ENCODE measurements at places on chromosomes 4 and X. TPM values are rescaled to one million over a fixed set of nuclear protein-coding genes. Genes with fewer than 3 reads are reported as not detected.
A peak's percentile ranks its signal among the peaks of the same experiment; 100 is the strongest.

GRCh38 chr4:162700815-162701361 is 465.8 kb downstream of the NAF1 start:
- H3K36me3 ChIP-seq = no peaks in the 10 kb centered on the region
- no peak overlapping the region for H3K4me3 ChIP-seq
- no peak overlapping the region for H3K27ac ChIP-seq
- H3K4me1 ChIP-seq = peaks cover 3% of the 10 kb centered on the region
- H3K27me3 ChIP-seq = no peaks in the 10 kb centered on the region

DNA sequence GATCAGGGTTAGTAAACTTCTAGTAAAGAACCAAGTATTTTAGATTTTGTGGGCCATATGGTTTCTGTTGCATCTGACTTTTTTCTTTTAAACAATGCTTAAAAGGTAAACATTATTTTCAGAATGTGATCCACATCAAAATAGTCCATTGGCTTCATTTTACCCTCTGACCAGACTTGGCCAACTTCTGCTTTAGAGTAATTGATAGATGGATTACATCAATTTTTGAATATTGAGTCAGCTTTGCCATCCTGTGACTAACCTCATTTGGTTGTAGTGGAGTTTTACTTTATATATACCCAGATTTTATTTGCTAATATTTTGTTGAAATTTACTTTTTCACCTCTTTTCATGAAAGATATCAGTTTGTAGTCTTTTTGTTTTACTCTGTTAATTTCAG is 559.8 kb downstream of the TLL1 start:
- DNase-seq = no peak
- no peaks in the 10 kb centered on the region for H3K36me3 ChIP-seq
- no peak overlapping the region for H3K27ac ChIP-seq
- H3K4me3 ChIP-seq = no peak overlapping the region

GRCh38 chr4:33722254-33722653 is 2522.1 kb downstream of the ARAP2 start:
- H3K36me3 ChIP-seq = no peaks in the 10 kb centered on the region
- H3K4me3 ChIP-seq = no peak overlapping the region
- H3K27me3 ChIP-seq = no peaks in the 10 kb centered on the region
- H3K27ac ChIP-seq = no peak overlapping the region

GRCh38 chr4:147638365-147638764 is 21.2 kb downstream of the TMEM184C start:
- H3K36me3 ChIP-seq = peaks cover 67% of the 10 kb centered on the region
- H3K27ac ChIP-seq = no peak overlapping the region
- no peak overlapping the region for H3K4me3 ChIP-seq
- H3K27me3 ChIP-seq = no peaks in the 10 kb centered on the region

- H3K27ac ChIP-seq = no peak overlapping the region
- peak overlapping the region; percentile 45 for H3K4me3 ChIP-seq
- H3K4me1 ChIP-seq = peaks cover 11% of the 10 kb centered on the region
- peak; percentile 79 for DNase-seq
- H3K27me3 ChIP-seq = no peaks in the 10 kb centered on the region
Observed at GRCh38 chr4:114924311-114924710, 189.1 kb downstream of the NDST4 start.

- H3K4me1 ChIP-seq = no peaks in the 10 kb centered on the region
- H3K4me3 ChIP-seq = peak overlapping the region; percentile 95
- peaks cover 11% of the 10 kb centered on the region for H3K36me3 ChIP-seq
- peaks cover 25% of the 10 kb centered on the region for H3K27me3 ChIP-seq
- peak overlapping the region; percentile 78 for H3K27ac ChIP-seq
- no peak for DNase-seq
Observed at GRCh38 chr4:105472871-105473323, 965 bp downstream of the PPA2 start.

DNA sequence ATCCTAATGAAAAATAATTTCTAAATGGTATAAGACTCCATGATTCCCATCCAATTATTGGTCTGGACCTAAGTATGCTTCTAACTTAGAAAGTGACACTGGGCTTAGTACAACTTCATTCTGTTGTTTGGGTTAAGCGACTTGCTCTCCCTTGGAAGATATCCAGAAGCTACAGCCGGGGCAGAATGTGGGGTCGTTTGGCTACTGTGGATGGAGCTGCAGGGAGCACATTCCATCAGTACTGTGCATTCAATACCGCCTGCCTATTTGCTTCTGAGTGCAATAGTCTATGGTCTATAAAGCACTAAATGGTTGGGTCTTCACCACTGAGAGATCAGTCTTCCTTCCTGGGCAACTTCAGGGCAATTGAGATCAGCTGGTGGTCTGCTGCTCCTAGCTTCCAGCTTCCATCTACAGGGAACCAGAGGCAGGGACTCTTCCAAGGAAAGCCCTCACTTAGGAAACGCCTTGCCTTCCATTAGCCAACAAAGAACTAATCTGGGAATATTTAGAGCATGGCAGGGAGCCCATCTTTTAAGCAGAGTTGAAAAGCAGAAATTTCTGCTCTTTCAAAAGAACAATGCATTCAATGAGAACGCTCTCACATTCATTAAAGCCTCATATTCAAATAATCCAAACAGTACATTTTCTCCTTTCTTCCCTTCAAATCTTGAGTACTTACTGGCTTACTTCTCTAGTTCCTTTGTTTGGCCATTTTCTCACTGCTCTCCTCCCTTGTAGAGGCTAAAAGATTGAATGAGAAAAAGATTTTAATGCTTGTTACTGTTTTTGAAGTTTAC is 1049.9 kb upstream of the TENM3 start:
- H3K36me3 ChIP-seq = no peaks in the 10 kb centered on the region
- peak; percentile 50 for DNase-seq
- H3K4me1 ChIP-seq = no peaks in the 10 kb centered on the region
- no peak overlapping the region for H3K4me3 ChIP-seq
- no peaks in the 10 kb centered on the region for H3K27me3 ChIP-seq
- peak overlapping the region; percentile 52 for H3K27ac ChIP-seq

- no peaks in the 10 kb centered on the region for H3K36me3 ChIP-seq
- H3K27me3 ChIP-seq = no peaks in the 10 kb centered on the region
- no peak overlapping the region for H3K27ac ChIP-seq
- no peaks in the 10 kb centered on the region for H3K4me1 ChIP-seq
- no peak for DNase-seq
- no peak overlapping the region for H3K4me3 ChIP-seq
Observed at GRCh38 chrX:130082244-130083106, 27.8 kb downstream of the ELF4 start.

- no peaks in the 10 kb centered on the region for H3K4me1 ChIP-seq
- H3K27ac ChIP-seq = no peak overlapping the region
- H3K36me3 ChIP-seq = no peaks in the 10 kb centered on the region
- H3K27me3 ChIP-seq = no peaks in the 10 kb centered on the region
- no peak for DNase-seq
- H3K4me3 ChIP-seq = no peak overlapping the region
Observed at GRCh38 chr4:103354006-103354405, 155.9 kb upstream of the CENPE start.

DNA sequence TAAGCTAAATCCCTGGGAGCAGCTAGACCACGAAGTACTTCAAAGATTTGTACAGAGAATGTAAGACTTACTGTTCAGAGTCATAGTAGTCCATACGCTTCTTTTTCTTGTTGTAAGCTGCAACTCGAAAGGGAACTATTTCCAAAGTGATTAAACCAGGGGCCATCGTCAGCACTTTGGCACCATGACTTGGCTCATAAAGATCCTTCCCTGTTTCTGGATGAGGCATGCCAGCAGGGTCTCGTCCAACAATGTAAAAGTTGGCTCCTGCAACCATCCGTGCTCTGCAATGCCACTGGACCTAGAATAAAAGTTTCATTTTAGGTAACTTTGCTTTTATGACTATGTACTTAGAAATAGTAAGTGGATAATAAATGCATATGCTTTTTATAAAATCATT is 88.5 kb downstream of the PAPSS1 start:
- H3K4me1 ChIP-seq = no peaks in the 10 kb centered on the region
- H3K36me3 ChIP-seq = peaks cover 20% of the 10 kb centered on the region
- no peak overlapping the region for H3K4me3 ChIP-seq

DNA sequence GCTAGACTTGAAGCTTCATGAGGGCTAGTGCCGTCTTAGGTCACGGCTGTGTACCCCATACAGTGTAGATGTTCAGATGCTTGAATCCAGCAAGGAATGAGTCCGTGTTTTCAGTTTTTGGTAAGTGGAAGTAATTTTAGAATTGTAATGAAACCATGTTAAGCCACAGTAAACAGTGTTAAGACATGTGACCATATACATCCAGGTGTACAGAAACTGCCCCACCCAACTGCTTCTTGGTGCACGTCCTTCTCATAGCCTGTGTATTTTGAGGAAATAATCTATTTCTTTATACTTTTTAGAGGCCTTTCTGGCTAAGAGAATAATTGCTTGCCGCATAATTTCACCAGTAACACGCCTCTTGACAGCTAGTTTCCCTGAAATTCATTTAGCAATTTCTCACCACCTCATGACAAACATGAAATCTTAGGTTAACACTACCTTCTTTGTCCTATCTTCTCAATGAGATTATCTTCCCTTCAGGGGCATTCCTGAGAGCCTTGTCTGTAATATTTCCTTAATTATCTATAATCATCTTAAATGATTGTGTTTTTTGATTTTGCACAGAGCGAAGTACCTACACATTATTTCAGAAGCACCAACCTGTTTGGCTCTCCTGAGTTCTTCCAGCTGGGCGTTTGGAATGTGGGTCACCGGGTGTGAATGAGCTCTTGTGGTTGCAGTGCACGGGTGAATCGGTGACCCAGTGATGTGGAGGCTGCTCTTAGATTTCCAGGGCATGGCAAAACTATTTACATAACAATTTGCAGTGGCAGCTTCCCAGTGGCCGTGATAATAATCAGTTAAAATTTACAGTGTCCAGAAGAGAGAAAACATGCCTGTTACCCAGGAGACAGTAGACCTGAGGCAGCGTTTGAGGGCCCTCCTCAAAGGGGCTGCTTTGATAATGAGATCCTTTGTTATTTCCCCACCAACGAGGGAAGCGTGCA is 50.2 kb upstream of the TADA2B start:
- peak overlapping the region; percentile 29 for H3K27ac ChIP-seq
- DNase-seq = no peak
- H3K4me1 ChIP-seq = peaks cover 10% of the 10 kb centered on the region
- H3K4me3 ChIP-seq = no peak overlapping the region
- H3K36me3 ChIP-seq = peaks cover 39% of the 10 kb centered on the region

GRCh38 chrX:116961872-116962582 is 499.3 kb upstream of the CT83 start:
- DNase-seq = peak; percentile 76
- no peaks in the 10 kb centered on the region for H3K27me3 ChIP-seq
- H3K27ac ChIP-seq = no peak overlapping the region
- no peaks in the 10 kb centered on the region for H3K36me3 ChIP-seq
- H3K4me3 ChIP-seq = no peak overlapping the region

GRCh38 chr4:17497890-17498523 is 13.9 kb downstream of the QDPR start:
- peaks cover 67% of the 10 kb centered on the region for H3K36me3 ChIP-seq
- H3K4me1 ChIP-seq = no peaks in the 10 kb centered on the region
- no peaks in the 10 kb centered on the region for H3K27me3 ChIP-seq
- DNase-seq = no peak
- no peak overlapping the region for H3K27ac ChIP-seq

DNA sequence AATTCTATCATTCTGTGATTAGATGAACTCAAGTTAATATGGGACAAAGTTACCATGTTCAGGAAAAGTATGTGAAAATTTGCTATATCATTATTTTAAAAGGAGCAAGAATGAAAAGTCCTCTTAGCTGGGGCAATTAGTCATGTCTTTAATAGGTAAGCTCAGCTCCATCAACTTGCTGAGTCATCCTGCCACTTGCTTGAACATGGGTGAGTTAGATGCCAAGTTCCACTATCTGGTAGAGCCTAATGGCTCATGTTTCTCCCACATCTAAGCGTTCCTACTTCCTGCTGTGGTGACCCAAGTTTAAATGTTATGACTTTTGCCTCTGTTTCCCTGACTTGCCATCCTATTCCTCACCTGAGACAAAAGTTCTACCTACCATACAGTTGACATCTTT is 276.8 kb downstream of the ZNF674 start:
- H3K4me1 ChIP-seq = no peaks in the 10 kb centered on the region
- H3K27me3 ChIP-seq = no peaks in the 10 kb centered on the region
- no peak overlapping the region for H3K27ac ChIP-seq
- no peak overlapping the region for H3K4me3 ChIP-seq
- no peaks in the 10 kb centered on the region for H3K36me3 ChIP-seq
- DNase-seq = no peak

DNA sequence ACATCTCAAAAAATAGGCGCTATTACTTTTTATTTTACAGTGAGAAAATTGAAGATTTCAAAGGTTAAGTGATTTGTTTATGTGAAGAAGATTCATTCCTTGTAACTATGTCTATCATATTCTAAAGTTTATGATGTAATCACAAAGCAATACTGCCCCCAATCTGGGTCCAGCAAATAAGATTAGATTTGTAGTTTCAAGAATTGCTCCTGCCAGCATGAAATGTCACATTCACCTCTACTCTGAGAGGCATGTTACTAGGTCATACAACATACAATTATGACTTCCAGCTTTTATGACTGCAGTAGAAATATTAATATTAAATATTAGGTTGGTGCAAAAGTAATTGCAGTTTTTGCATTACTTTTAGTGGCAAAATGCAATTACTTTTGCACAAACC is 976.2 kb downstream of the FSTL5 start:
- H3K36me3 ChIP-seq = no peaks in the 10 kb centered on the region
- DNase-seq = no peak
- peaks cover 2% of the 10 kb centered on the region for H3K4me1 ChIP-seq
- no peak overlapping the region for H3K4me3 ChIP-seq

DNA sequence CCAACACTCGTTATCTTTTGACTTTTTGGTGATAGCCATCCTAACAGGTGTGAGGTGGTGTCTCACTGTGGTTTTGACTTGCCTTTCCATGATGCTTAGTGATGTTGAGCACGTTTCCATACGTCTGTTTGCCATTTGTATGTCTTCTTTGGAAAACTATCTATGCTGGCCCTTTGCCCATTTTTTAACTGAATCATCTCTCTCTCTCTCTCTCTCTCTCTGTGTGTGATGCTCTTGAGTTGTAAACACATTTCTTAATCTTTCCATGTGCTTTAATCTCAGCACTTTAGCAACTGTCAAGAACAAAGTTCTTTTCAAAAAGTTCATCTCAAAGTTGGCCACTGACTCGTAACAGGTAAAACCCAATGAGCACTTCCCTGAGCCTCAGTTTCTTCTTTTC is 10.5 kb downstream of the SORBS2 start:
- no peaks in the 10 kb centered on the region for H3K27me3 ChIP-seq
- H3K27ac ChIP-seq = no peak overlapping the region
- no peaks in the 10 kb centered on the region for H3K36me3 ChIP-seq
- DNase-seq = no peak

GRCh38 chr4:40931238-40931637 is 181.5 kb downstream of the NSUN7 start:
- no peaks in the 10 kb centered on the region for H3K27me3 ChIP-seq
- DNase-seq = no peak
- H3K36me3 ChIP-seq = peaks cover 7% of the 10 kb centered on the region
- no peak overlapping the region for H3K4me3 ChIP-seq
- no peaks in the 10 kb centered on the region for H3K4me1 ChIP-seq

DNA sequence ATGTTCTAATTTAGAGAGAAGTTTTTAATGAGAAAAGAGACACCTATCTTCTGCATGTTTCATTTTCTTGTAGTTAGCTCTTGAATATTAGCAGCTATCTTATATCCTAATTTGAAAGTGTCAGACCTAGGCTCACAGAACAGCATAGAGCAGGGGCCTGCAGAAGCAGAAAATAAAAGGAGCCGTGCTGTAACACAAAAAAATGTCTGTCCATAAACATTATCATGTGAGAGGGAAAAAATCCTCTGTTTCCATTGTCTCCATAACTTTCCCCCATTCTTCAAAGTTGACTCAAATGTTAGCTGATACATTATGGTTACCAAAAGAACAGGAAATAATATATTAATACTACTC is 329.2 kb upstream of the EPHA5 start:
- no peaks in the 10 kb centered on the region for H3K4me1 ChIP-seq
- peak overlapping the region; percentile 65 for H3K4me3 ChIP-seq
- DNase-seq = no peak
- H3K36me3 ChIP-seq = no peaks in the 10 kb centered on the region

The ADH4 gene
- not detected for total RNA-seq

The TLR3 gene
- total RNA-seq = 0.16 TPM

The SMIM10L2A gene
- total RNA-seq = 6.7 TPM

The RPGR gene
- 22.3 TPM for total RNA-seq

The TCEAL6 gene
- total RNA-seq = not detected

The SEPTIN6 gene
- 8.7 TPM for total RNA-seq

Measured in endodermal cell (in vitro differentiated cells).